ENCODE measurements at places on chromosomes 12 and 14.

GRCh38 chr12:92516277-92516600 lies 186.6 kb upstream of the PLEKHG7 start:
- no peak for DNase-seq

DNA sequence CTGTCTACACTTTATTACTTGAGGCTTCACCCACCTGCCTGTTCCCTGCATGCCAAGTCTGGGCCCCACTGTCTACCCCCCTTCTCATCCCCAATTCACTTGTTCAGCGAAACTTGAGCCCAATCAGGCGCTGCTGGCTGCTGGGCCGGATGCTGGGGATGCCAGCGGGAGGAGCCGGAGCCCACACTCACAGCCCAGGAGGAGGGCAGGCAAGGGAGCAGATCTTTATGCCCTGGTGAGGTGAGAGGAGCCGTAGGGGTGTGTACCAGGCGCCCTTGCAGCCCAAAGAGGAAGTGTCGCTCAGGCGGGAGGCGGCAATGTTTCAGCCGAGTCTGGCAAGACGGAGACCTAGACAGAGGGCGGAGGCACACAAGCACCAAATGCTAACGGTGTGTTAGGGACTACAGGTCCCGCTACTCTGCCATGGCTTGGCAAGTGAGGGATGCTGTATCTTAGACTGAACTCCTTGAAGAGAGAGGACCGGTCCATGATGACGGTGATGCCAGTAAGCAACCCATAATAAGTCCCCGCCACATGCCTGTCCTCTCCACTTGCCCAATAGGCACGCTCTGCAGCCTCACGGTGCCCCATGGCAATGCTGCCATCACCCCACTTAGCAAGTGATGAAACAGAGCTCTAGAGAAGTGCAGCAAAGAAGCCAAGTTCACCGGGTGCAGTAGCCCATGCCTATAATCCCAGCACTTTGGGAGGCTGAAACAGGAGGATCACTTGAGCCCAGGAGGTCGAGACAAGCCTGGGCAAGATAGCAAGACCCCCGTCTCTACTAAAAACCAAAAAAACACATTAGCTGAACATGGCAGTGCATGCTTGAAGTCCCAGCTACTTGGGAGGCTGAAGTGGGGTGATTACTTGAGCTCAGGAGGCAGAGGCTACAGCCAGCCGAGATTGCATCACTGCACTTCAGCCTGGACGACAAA lies 41.6 kb downstream of the LRRC74A start:
- no peak for DNase-seq

DNA sequence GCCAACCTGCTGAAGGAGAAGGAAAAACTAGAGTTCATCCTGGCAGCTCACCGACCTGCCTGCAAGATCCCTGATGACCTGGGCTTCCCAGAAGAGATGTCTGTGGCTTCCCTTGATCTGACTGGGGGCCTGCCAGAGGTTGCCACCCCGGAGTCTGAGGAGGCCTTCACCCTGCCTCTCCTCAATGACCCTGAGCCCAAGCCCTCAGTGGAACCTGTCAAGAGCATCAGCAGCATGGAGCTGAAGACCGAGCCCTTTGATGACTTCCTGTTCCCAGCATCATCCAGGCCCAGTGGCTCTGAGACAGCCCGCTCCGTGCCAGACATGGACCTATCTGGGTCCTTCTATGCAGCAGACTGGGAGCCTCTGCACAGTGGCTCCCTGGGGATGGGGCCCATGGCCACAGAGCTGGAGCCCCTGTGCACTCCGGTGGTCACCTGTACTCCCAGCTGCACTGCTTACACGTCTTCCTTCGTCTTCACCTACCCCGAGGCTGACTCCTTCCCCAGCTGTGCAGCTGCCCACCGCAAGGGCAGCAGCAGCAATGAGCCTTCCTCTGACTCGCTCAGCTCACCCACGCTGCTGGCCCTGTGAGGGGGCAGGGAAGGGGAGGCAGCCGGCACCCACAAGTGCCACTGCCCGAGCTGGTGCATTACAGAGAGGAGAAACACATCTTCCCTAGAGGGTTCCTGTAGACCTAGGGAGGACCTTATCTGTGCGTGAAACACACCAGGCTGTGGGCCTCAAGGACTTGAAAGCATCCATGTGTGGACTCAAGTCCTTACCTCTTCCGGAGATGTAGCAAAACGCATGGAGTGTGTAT lies 2.4 kb downstream of the FOS start:
- no peak for DNase-seq

GRCh38 chr14:39432619-39433451 lies 602 bp upstream of the FBXO33 start:
- peak; percentile 82 for DNase-seq

GRCh38 chr12:19203539-19204506 lies 74.3 kb downstream of the PLEKHA5 start:
- no peak for DNase-seq

- no peak for DNase-seq
These were observed 102.4 kb downstream of the VCPKMT start for GRCh38 chr14:50013934-50014333.

DNA sequence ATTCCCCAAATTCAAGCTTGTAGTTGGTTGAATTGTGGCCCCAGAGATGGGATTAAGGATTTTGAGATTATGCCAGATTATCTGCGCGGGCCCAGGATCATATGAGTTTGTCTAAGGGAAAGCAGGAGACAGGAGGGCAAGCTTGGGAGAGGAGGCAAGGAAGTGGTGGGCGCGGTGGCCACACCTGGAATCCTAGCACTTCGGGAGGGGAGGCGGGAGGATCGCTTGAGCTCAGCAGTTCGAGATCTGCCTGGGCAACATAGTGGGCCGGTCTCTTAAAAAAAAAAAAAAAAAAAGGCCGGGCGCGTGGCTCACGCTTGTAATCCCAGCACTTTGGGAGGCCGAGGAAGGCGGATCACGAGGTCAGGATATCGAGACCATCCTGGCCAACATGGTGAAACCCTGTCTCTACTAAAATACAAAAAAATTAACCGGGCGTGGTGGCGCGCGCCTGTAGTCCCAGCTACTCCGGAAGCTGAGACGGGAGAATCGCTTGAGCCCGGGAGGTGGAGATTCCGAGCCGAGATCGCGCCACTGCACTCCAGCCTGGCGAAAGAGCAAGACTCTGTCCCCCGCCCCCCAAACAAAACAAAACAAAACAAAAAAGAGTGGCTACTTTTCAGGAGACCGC lies 881 bp upstream of the PUS1 start:
- DNase-seq, result no peak

DNA sequence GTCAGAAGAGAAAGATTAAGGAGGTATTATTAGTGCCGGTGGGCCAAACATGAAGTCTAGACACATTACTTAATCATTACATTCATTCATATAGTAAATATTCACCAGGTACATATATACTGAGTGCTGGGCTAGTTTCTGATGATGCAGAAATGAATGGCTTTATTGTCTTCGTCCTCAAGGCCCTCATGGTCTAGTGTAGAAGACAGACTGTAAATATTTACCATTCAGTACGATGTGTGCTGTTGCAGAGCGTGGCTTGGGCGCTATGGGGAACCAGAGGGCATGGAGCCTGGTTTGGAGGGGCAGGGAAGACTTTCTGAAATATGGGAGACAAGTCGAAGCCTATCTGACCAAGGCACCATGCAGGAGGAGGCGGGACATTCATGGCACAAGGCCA lies 37.0 kb upstream of the TCL1B start:
- DNase-seq, result no peak

GRCh38 chr14:68734231-68734732 lies 58.6 kb downstream of the ZFP36L1 start:
- no peak for DNase-seq

DNA sequence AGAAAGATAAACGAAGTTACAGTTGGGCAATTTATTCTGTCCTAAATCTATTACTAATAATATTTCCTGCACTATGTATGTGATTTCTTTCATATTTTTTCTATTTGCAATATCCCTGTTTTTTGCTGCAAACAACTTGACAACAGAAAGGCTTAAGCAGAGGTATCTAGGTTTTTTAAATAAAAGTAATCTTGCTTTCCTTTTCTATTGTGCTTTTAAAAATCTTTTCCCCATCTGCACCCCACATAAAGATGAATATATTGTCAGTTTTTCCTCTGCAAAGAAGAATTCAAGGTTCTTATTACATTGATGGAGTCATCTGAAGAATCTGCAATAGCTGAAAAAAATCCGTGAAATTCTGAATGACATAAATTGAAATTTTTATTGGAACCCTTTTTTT lies 502 bp upstream of the RALGAPA1 start:
- no peak for DNase-seq

DNA sequence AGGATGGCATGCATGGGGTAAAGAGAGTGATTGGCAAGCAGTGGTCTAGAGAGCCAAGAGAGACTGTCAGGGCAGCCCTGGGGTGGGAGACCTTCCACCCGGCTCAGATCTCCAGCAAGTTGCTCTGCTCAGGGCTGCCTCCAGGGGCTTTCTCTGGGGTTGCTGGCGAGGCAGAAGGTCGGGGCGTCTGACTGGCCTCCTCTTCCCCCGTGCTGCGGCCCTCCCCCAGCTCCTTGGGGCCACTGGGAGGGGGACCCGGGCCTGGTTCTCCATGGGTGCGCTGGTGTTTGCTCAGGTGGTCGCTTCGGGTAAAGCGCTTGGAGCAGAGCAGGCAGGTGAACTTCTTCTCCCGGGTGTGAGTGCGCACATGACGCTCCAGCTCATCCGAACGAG lies 6.6 kb upstream of the AAAS start:
- DNase-seq, result no peak

- peak; percentile 12 for DNase-seq
These were observed 16.5 kb downstream of the HEBP1 start for GRCh38 chr12:12983420-12984035.

- DNase-seq, result no peak
These were observed 52.7 kb downstream of the ESRRB start for GRCh38 chr14:76428611-76429010.

DNA sequence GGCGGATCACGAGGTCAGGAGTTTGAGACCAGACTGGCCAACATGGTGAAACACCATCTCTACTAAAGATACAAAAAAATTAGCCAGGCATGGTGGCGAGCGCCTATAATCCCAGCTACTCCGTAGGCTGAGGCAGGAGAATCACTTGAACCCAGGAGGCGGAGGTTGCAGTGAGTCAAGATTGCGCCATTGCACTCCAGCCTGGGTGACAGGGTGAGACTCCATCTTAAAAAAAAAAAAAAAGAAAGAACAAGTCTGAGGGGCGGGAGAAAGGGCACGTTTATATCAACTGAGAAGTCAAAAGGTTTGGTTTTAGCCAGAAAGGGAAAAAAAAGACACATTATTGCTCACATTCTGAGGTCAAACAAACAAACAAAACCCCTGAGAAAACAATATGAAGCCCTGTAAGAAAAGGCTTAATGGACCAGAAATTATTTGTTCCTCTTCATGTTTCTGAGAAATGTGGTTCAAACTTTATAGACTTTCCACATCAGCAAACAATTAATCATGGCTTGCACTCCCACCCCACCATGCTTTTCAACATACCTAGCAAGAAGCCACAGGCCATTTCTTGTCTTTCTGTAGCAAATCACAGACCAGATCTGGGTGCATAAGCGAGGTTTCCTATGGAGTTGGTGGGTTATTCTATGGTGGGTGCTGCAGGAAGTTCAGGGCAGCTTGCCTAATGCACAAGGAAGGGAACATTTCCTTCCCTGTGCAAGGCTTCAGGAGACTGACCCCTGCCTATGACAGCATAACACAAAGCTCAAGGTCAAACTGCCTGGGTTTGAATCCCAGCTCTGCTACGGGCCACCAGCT lies 80.1 kb downstream of the SSPN start:
- DNase-seq, result no peak

DNA sequence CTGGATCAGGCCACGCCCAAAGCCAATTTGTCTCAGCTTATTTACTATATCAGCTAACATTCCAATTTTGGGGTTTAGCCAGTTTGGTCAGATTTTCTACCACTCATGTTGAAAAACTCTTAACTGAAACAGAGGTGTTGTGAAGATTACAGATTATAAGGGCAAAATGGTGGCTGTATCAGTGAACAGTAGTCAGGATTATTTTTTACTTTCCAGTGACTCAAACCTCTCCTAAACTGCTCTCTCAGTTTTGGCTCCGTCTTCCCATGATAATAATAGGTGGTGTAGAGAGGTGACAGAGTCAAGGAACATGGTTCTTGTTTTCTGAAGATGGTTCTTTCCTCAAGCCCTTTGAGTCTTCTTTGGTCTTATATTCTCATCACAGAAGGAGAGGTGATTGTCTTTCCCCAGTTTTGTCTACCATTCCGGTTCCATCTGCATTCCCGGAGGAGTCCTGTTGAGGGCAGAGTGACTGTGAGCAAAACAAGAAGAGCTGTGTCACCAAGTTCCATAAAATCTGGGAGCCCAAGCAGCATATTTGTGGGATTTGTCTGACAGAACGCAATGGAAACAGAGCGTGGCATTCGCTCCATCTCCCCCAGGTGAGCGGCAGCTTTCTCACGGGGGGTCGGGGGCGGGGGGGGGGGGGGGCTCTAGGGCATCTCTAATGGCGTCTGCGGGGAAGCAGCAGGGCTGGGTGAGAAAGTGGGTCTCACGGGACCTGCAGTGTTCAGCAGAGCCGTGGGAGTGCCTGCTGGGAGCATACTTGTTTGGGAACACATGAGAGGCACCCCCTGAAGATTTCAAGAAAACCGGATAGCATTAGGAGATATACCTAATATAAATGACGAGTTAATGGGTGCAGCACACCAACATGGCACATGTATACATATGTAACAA lies 59.1 kb downstream of the TBC1D30 start:
- no peak for DNase-seq

- DNase-seq, result no peak
These were observed 129.1 kb downstream of the KCNC2 start for GRCh38 chr12:75080582-75080981.

DNA sequence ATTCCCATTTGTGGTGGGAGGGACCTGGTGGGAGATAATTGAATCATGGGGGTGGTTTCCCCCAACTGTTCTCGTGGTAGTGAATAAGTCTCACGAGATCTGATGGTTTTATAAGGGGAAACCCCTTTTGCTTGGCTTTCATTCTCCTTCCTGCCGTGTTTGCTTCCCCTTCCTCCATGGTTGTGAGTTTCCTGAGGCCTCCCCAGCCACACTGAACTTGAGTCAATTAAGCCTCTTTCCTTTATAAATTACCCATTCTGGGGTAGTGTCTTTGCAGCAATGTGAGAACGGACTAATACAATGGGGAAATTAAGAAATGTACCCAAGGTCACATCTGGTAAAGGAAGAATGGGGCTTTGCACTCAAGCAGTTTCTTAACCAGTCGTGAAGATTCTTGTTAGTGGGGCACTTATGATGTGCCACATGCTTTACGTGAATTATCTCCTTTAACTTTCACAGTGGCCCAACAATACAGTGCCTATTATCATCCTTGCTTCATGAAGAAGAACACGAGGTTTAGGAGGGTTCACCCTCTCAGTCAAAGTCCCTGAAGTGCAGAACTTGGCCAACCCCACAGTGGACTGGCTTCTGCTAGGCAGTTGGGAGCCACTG lies 234.3 kb downstream of the EFCAB11 start:
- DNase-seq, result no peak
